Peyer's patch (tissue), 4 donors: ENCODE measurements at places on chromosomes 2 and 18. TPM values are rescaled to one million over a fixed set of nuclear protein-coding genes. Genes with fewer than 3 reads are reported as not detected.

Gene CTLA4
- total RNA-seq, result not detected

DNA sequence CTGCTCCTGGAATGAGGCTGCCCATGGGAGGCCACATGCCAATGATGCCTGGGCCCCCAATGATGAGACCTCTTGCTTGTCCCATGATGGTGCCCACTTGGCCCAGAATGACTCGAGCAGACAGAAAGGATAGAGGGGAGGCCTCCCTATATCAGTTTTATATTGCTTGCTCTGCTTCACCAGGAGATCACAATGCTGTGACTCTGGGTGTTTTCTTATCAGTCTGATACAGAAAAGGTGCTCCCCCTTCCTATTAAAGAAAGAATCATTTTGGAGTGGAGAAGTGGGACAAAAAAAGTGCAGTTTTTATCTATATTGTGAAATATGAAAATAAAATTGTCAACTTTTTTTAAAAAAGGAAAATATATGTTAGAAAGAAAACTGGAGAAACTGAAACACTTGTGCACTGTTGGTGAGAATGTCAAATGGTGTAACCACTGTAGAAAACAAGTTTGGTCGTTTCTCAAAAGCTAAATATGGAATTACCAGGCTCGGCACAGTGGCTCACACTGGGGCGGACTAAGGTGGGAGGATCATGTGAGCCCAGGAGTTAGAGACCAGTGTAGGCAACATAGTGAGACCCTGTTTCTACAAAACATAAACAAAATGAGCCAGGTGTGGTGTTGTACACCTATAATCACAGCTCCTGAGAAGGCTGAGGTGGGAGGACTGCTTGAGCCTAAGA is 21.8 kb downstream of the LPIN2 start:
- no peak for DNase-seq

GRCh38 chr2:112588611-112589045 is 4.2 kb downstream of the CHCHD5 start:
- no peak for DNase-seq

Gene TNS1
- 60.9 TPM for total RNA-seq

DNA sequence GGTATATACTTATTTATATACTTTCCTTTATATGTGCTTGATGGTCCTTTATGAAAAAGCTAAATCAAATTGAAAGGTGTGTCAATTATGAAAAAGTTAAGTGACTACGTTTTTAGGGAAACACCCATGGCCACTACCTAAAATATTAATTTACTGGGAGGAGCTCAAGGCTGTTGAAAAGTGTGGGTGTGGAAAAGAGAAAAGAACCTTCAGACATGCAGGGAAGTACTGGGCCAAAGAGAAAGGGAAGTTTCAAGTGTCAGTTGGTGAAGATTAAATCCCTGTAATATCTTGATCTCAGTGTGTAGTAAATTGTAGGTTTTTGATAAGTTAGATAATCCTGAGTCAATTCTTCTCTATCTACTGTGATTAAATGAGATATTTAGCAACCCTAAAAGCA is 6.2 kb upstream of the GKN1 start:
- no peak for DNase-seq

- no peak for DNase-seq
Observed at GRCh38 chr2:33522576-33522975, 46.1 kb downstream of the RASGRP3 start.

DNA sequence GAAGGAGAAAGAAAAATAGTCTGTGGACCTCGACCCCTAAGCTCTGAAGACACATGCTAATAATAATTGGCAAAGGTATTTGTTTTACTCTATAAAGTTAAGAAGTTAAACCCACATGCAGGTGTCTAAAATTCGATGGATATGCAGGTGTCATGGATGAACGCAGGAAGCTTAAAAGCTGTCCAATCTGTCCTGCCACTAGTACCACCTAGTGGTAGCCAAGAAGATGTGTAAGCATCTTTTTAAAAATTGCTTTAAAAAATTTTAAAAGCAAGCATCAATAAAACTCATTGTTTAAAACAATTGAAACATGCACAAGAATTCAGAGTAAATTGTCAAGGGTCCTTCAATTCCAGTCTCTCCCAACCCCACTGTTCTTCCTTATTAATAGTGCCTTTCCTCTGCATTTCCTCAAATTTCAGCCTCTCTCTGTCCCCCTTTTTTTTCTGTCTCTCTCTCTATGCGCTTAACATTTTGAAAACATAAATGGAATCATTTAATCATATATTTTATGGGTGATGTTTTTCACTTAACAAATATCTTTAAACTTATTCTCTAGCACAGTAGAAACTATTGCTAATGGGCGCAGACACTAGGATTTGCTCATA is 30.6 kb upstream of the PPP3R1 start:
- DNase-seq, result no peak
